Germinal center (tissue), 1 donor: ENCODE measurements at places on chromosomes 3 and 15.

DNA sequence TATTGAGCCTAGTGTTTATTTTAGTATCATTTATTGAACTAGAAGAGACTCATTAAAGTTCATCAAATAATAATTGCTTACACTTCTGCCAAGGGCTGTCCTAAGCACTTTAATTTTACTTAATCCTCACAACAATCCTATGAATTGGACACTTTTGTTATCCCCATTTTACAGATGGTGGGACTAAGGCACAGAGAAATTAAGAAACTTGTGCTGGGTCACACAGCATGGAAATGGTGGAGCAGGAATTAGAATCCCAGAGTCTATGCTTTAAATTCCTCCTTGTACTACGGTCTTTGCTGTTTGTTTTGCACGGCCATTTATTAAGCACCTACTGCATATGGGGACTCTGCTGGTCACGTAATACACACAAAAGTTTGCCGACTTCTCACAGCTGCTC is 7.9 kb downstream of the ATP2B2 start:
- DNase-seq, result no peak

DNA sequence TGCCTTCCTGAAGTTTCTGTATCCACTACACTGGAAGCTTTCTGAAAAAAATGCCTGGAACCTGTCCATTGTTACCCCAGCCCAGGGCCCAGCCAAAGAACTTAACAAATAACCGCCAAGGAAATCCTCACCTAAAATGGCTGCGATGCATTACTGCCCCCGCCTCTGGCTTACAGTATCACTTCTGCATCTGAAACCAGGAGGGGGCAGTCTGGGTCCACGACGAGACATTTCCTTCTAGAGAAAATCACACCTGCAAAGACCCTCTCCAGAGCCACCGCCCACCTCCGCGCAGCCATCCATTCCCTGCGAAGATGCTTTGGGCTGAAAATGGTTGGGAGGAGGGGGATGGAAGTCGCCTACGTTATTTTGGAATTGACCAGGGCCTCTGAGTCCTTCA is 22.4 kb upstream of the CELF6 start:
- no peak for DNase-seq

DNA sequence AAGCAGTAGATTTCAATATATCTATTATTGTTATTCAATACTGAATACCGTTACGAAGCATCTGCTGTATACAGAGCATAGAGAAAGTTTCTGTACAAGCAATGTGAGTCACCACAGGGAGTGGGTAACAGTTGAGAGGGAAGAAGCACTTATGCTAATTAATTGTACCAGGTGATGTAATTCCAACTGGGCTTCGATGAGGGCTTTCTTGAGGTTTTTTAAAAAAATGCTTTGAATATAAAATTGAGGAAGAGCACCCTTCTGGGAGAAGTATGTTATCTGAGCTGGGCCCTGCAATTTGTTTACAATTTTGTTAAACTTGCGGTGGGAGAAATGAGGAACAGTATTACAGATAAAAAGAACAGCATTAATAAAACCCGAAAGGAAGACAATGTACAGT is 197.9 kb downstream of the TPRG1 start:
- no peak for DNase-seq

DNA sequence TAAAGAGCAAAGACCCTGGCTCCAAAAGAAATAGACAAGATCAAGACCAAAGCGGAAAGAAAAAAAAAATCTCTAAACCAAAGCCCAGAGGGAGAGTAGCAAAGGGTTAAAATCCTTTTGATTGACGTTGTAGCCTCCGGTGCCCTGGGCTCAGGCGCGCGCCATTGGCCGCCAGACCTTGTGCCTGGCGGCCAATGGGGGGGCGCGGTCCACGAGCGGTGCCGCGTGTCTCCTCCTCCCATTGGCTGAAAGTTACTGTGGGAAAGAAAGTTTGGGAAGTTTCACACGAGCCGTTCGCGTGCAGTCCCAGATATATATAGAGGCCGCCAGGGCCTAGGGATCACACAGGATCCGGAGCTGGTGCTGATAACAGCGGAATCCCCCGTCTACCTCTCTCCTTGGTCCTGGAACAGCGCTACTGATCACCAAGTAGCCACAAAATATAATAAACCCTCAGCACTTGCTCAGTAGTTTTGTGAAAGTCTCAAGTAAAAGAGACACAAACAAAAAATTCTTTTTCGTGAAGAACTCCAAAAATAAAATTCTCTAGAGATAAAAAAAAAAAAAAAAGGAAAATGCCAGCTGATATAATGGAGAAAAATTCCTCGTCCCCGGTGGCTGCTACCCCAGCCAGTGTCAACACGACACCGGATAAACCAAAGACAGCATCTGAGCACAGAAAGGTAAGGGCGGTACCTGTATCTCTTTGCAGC is at the start of gene HES1:
Gene HES1 (plus strand): TSS at position 343 of the 713 bp plus-strand sequence. CDS start 233 bp downstream, at position 576.
- DNase-seq, result peak; percentile 86

DNA sequence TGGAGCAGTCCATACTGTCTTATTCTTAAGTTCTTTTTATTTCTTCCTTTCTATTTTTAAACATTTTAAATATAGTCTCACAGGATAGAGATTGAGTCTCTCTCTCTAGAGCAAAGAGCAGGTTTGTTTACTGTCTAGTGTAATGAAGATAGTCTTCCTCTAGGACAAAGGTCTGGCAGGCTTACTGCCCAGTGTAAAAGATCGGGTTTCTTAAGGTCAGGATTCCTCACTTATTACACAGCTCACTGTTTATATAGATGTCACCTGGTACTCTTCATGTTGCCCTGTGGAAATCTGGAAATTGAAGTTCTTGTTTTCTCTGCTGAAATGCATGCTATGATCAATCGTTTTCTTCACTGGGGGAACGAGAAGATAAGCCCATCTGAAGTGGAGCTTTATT is 76.0 kb downstream of the ZBBX start:
- no peak for DNase-seq
